ENCODE measurements at places on chromosomes 12 and 14.

GRCh38 chr12:106342397-106343213, 14.9 kb upstream of the POLR3B start:
- peak; percentile 22 for DNase-seq

GRCh38 chr12:12986775-12987331, 13.2 kb downstream of the HEBP1 start:
- DNase-seq, result no peak

DNA sequence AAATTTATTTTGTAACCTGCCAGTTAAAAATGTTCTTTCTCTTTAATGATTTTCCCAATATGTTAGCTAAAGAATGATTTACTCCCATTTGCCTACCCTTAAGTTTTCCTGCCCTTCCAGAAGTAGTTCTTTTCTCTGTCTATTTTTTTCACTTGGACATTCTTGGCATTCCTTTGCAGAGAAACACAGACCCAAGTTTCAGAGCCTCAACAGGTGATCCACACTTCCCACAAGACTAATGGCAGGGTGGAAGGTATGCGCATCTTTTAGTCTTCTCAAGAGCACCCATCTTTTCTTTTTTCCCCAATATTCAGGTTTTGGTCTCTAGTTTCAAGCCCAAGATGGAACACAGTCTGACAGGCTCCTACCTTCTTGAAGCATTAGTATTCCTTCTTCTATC, 420.7 kb downstream of the ADAMTS20 start:
- DNase-seq, result no peak

GRCh38 chr12:116818341-116818856, 62.8 kb downstream of the HRK start:
- no peak for DNase-seq

- no peak for DNase-seq
These were observed 37.5 kb upstream of the SINHCAF start for GRCh38 chr12:31363416-31363809.

DNA sequence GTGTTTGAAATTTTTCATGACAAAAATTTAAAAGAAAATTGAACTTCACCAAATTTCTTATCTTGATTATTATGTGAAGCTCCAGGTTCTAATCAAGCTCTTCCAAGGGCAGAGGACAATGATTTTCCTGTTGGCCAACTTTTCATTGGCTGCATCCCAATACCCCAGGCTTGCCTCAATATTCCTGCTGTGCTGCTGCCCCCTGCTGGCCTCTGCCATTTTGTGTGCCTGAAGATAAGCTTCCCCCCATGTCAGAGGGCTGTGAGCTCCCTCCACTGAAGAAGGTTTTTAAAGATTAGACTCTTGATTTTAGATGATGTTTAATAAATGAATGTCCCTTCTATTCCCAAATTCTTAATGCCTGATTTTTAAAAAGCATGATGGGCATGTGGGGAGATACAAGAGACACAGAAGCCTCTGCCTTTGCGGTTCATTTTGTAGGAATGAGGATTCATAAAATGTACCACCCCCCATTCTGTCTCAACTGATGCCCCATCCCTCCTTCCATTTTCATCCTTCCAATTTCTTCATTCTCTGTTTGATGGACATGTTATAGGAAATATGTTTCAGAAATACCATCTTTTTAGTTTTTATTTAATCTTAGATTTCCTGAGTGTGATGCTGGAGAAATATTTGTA, 76.7 kb upstream of the RGS6 start:
- peak; percentile 32 for DNase-seq

DNA sequence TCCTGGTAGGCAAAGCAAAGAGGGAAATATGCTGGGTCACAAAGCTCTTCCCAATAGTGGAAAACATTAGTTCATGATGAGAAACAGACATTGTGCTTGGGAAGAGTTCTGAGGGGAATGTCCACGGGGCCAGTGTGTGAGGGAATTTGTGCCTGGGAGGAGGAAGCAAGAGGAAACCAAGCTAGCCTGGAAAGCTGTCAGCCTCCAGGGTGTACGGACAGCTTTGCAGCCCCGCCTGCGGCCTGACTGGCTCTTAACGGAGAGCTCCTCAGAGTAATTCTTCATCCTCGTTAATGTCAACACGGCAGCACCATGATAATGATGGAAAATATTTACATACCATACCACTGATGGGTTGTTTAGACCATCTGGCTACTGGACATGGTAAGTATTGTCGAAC, 32.4 kb downstream of the PITPNM2 start:
- DNase-seq, result no peak

GRCh38 chr12:27332714-27333402, at the start of gene BMAL2:
BMAL2 (plus strand) TSS chr12:27332836; CDS start chr12:27333073, 237 bp downstream.
- DNase-seq, result peak; percentile 62

DNA sequence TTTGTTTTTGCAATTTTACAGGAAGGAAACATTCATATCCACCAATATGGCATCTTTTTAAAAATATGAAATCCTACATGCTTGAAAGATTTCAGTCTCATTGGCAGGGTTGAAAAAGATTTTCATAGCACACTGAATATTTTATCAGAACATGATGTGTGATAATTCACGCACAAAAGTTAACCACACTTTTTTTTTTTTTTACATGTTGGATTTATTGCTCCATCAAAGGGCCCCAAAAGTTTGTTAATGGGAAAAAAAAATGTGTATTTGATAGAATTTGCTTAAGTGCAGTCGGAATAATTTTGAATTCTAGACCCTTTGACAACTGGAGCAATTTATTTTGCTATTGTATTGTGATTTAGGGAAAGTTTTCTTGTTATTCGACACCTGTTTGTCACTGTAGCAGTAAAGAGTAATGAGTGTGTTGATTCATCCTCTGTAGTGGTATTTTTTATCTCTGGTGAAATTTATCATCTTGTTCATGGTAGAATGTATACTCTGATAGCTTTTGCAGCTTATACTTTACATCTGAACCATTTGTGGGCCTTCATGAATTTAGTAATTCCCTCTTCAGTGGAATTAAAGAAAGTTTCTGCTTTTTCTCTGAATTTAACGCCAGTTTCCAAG, 1.1 kb downstream of the EML1 start:
- DNase-seq, result no peak

- DNase-seq, result no peak
These were observed 268.5 kb upstream of the USP15 start for GRCh38 chr12:61991661-61992060.

- peak; percentile 14 for DNase-seq
These were observed at the start of gene BHLHE41 for GRCh38 chr12:26124446-26125399. BHLHE41 (minus strand) TSS chr12:26125037; CDS start chr12:26124779, 258 bp downstream.

GRCh38 chr12:113069751-113070116, 13.2 kb downstream of the DTX1 start:
- no peak for DNase-seq

DNA sequence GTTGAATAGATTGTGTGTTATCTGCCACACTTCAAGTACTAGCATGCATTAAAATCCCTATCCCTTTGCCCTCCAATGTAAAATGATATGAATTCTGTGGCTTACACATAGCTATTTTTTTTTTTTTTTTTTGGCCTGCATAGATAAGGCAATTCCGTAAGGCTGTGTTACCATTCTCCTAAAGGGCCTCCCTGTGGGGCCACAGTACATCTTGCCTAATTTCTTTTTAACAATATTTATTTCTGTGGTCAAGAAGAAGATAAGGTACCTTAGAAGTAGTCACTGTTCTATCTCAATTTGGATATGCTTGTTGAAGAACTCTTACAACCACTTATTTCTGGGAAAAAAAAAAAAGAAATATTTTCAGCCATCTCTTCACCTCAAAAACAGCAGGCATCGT, 19.8 kb downstream of the FLRT2 start:
- no peak for DNase-seq

GRCh38 chr14:35821564-35822411, 4.3 kb upstream of the BRMS1L start:
- no peak for DNase-seq

- no peak for DNase-seq
These were observed 117.9 kb upstream of the SFSWAP start for GRCh38 chr12:131592972-131593371.

DNA sequence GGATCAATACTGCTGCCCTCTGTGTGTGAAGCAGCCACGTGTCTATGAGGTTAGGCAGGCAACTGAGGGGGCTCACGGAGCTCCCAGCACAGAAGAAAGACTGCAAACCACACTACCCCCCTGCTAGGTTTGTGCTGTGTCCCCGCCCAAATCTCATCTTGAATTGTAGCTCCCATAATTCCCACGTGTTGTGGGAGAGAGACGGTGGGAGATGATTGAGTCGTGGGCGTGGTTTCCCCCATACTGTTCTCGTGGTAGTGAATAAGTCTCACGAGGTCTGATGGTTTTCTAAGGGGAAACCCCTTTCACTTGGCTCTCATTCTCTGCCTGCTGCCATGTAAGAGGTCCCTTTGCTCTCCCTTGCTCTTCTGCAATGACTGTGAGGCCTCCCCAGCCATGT, 68.6 kb downstream of the ACTN1 start:
- DNase-seq, result no peak

GRCh38 chr14:65164068-65164824, 61.9 kb upstream of the MAX start:
- no peak for DNase-seq

DNA sequence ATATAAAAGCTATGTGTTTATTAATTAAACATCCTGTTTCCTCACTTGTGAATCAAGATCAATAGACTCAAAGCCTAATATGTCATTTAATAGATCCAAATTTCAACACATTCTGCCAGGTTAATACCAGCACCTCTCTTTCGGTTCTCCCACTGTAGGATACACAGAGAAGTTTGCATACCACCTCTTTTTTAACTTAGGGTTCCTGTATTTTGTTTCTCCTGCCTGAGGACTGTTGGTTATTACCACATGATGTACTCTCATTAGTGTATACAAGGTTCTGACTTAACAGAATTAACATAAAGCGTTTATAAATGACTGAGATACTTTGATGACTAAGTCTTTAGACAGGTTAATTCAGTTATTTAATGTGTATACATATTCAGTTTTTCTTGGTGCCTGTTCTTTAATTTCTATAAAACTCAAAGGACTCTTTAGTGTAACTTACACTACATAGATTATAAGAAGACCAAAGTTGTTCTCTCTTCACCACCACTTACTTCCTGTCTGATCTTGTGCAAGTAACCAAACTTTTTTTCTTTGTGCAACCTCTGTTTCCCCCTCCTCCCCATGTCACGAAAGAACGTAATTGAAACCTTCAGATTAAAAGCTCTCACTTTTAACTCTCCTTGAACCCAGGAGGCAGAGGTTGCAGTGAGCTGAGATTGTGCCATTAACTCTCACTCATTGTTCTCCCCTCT, 89.8 kb upstream of the DNM1L start:
- DNase-seq, result no peak

- no peak for DNase-seq
These were observed 44.0 kb downstream of the RBMS2 start for GRCh38 chr12:56565510-56566101.

GRCh38 chr12:99131751-99132199, 486.7 kb downstream of the APAF1 start:
- DNase-seq, result peak; percentile 56

DNA sequence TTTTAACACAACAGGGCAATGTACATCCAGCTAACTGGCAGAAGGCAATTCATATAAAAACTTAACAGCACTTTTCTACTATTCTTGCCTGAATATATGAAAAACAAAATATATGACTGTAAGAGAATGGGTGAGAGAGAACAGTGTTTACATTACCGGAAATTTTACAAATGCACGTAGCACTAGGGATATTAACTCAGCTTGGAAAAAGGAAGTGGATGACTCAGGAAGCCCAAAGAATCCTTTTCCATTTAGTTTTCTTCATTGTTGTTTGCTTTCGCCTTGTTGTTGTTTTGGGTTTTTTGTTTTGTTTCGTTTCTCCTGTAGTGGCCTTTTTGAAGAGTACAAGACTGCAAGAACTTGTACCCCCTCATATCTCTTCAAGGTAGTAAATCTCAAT, 295.5 kb downstream of the EGLN3 start:
- no peak for DNase-seq

- DNase-seq, result no peak
These were observed 599 bp upstream of the CPSF6 start for GRCh38 chr12:69238589-69239351.

DNA sequence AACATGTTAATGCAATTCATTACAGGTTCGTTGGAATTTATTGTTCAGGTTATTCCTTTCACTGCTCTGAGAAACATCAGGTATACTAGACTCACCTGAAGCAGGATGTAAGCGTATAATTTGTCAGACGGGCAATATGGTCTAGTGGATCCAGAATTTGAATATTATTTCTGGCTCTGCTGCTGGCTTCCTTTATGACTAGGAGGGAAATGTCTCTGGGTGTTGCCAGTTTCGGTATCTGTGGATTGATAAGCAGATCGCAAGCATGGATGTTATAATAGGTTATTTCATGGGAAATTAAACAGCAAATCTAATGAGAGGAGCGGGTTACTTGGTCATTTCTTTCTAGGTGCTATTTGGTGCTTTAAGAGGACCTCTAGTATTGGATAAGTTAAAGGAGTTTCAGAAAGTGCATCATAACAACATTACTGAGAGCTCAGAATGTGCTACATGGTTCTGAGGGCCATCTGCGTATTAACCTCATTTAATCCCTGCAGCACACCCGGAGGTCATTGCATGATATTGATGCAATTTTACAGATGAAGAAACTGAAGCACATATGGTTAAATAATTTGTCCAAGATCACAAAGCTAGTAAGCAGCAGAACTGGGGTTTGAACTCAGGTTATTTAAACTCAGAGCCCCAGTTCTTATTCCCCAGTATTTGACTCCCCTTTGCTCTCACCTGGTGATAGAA, 47.3 kb upstream of the BCAT1 start:
- DNase-seq, result no peak

GRCh38 chr14:55139141-55139540, 10.1 kb downstream of the LGALS3 start:
- DNase-seq, result no peak

- no peak for DNase-seq
These were observed 478 bp downstream of the RITA1 start for GRCh38 chr12:113186033-113186365.

GRCh38 chr12:107325075-107325608, 231.8 kb upstream of the CRY1 start:
- DNase-seq, result no peak

GRCh38 chr14:67269298-67270060, 28.2 kb downstream of the PALS1 start:
- no peak for DNase-seq

- no peak for DNase-seq
These were observed 614.7 kb upstream of the FOXG1 start for GRCh38 chr14:28151926-28152325.
